ENCODE measurements at places on chromosomes 3 and 15. TPM values are rescaled to one million over a fixed set of nuclear protein-coding genes. Genes with fewer than 3 reads are reported as not detected.

DNA sequence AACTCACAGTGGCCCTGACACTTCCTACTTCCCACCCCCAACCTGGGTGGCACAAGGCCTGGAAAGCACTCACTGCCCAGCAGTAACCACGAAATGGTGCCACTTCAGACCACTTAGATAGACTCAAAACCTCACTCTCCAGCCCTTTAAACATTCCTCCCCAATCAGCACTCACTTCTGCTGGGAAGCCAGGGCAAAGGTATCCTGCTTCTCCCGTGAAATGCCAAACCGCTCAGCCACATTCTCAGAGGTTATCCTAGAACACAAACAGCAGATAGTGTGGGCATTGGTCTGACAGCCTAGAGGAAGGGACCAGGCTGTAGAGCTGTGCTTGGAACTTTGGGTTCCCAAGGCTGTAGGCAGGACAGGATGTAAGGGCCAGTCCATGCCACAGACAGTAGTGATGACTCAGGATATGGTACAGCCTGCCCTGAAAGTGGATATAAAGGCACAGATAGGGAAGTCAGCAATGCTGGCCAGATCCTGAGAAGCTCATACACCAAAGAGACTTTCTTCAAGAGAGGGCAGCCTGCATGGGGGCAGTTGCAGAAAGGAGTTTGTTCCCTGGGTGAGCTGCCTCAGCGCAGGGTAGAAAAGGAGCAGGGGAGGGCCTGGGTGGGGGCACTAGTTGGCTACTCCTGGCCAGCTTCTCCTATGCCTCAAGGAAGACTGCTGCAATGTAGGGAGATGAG is 9.2 kb downstream of the ACAA1 start:
- no peak for DNase-seq

CADM2 gene
- not detected for total RNA-seq

POPDC2 gene
- 1.6 TPM for total RNA-seq

ZFAND6 gene
- total RNA-seq: 51.3 TPM

DNA sequence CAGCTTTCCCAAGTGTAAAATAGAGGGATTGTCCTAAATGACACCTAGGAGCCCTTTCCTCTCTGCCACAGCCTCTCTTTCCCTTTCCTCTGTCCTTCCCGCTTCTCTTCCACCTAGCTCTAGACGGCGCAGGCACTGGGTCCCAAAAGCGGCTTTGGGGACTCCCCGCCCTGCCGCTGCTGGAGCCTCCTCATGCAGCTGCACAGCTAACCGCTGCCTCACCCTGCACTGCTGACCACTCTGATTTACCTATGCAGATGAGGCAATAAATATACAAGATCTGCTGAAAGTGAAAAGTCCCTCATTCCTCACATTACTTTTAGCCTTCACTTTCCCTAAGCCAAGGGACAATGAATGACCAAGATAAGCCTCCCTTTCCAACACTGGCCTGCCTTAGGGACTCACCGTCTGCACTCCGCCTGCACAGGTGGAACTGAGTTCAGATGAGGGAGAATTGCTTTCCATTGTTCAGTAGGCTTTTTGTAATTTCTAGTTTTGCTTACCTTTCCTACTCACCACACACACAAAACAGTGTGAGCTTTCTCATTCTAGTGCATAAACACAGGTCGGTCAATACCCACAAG is 197.5 kb upstream of the BCL6 start:
- DNase-seq: no peak

DUOXA1 gene
- total RNA-seq: 2.3 TPM

Measured in HCT116 (cell line).